Fibroblast of lung (primary cell): ENCODE measurements at places on chromosomes 13 and 19. TPM values are rescaled to one million over a fixed set of nuclear protein-coding genes. Genes with fewer than 3 reads are reported as not detected.

Gene MPV17L2
- 4.1 and 4.6 TPM in 2 replicates for total RNA-seq

DNA sequence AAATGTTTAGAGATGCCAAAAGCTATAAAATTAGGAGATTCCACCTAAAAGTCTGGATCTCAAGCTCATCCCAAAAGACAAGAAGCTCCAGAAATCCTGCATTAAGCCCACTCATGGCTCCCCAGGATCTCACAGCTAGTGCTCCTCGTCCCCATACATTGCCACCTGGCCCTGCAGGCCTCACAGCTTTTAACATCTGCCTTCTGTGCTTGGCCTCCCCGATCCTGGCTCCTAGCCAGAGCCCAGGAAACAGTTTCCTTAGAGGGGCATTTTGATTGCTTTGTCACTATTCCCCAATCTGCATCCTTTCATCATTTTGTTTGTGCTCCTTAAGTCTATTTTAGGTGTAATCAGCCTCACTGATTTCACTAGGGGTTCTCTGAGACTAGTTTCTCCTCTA is 14.5 kb upstream of the DCT start:
- H3K36me3 ChIP-seq = no peaks in the 10 kb centered on the region
- no peak for DNase-seq
- no peak overlapping the region for H3K4me3 ChIP-seq
- H3K27me3 ChIP-seq = no peaks in the 10 kb centered on the region

DNA sequence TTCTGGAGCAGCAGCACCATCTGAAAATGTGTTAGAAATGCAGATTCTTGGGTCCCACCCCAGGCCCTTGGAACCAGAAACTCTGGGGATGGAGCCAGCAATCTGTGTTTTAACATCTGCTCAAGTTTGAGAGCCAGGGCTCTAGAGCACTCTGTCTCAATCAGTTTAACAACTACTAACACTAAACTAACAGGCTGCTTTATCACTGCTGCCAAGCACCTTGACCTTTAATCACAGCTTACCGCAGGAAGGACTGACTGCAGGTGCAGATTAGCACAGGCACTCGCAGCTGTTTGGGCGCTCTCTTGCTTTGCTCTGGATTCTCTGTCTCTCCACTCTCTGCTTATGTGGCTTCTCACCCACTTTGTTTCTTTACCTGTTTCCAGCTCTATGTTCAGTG is 163.5 kb downstream of the MTUS2 start:
- DNase-seq = no peak
- H3K4me1 ChIP-seq = no peaks in the 10 kb centered on the region
- no peaks in the 10 kb centered on the region for H3K27me3 ChIP-seq

DNA sequence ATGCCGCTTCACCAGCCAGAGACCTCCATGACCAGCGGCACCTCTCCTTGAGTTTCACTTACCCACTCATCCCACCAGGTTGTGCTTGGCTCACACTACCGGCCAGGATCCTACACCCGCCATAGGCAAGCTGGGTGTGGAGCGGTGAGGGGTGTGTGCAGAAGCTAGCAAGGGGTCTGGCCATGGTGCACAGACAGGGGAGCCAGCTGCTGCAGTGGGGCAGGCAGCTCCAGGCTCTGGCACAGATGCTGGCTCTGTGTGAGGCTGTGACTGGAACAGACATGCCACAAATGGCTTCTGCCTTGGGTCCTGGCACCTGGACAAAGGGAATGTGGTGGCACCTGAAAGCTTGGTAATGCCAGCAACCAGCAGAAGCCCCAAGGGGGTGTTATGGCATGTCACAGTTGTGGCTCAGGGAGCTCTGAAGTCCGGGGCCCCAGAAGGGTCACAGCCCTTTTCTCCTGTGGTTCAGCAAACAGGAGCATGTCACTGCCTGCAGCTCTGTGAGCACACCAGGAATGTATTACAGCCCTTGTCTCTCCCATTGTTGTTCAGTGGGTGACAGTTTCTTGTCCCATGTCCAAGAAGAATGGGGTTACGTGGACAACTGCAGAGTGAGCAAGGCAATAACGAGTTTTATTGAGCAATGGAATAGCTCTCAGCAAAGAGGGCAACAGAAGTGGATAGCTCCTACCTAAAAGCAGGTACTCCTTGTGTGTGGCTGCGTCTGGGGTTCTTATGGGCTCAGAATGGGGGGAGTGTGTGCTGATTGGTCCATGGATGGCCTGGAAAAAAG is 2791.0 kb upstream of the PCDH20 start:
- DNase-seq = no peak
- H3K4me3 ChIP-seq = no peak overlapping the region
- no peaks in the 10 kb centered on the region for H3K27me3 ChIP-seq
- H3K4me1 ChIP-seq = no peaks in the 10 kb centered on the region

Gene NOVA2
- not detected in 2 replicates for total RNA-seq

Gene MIDN
- total RNA-seq = 13.6 and 18.8 TPM in 2 replicates

Gene LRRC4B
- total RNA-seq = 0.17 and 0.26 TPM in 2 replicates

Gene URAD
- total RNA-seq = not detected in 2 replicates

- H3K27ac ChIP-seq = no peak overlapping the region
- H3K27me3 ChIP-seq = no peaks in the 10 kb centered on the region
- peak overlapping the region; percentile 18 for H3K4me3 ChIP-seq
- peak; percentile 67 for DNase-seq
- H3K36me3 ChIP-seq = no peaks in the 10 kb centered on the region
These were observed 607 bp upstream of the SYNE4 start for GRCh38 chr19:36009220-36009619.
